Spleen (tissue), 13 donors: ENCODE measurements at places on chromosomes 7 and 10.

- DNase-seq: no peak
These were observed 47.0 kb upstream of the ELMO1 start for GRCh38 chr7:37495574-37496184.

- DNase-seq: no peak
These were observed 286.8 kb downstream of the PARD3 start for GRCh38 chr10:34528320-34528719.

DNA sequence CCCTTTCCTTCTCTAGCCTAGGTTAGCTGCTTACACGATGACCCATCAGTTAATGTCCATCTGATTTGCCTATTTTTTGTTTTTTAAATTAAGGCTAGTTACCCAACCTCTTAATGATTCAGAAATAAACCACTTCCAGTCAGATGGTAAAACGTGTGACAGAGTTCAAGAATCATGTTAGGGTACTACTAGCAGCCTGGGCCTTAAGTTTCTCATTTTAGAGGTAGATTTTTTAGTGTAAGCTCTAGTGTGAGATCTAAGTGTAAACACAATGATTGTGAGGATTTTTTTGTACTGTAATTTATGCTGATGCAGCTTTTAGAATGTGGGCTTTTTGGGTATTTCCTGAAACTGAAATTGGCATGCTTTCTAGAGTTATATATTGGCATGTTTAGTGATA is 130.0 kb downstream of the CDK14 start:
- no peak for DNase-seq

GRCh38 chr10:122461729-122462532 is 578 bp downstream of the HTRA1 start:
- DNase-seq: no peak

- DNase-seq: no peak
These were observed 17.2 kb downstream of the CEP41 start for GRCh38 chr7:130423501-130424037.
